ENCODE measurements at places on chromosomes 12 and 14. TPM values are rescaled to one million over a fixed set of nuclear protein-coding genes. Genes with fewer than 3 reads are reported as not detected.

GRCh38 chr14:65007202-65007601 lies 20.5 kb downstream of the FNTB start:
- peak; percentile 38 for DNase-seq

DNA sequence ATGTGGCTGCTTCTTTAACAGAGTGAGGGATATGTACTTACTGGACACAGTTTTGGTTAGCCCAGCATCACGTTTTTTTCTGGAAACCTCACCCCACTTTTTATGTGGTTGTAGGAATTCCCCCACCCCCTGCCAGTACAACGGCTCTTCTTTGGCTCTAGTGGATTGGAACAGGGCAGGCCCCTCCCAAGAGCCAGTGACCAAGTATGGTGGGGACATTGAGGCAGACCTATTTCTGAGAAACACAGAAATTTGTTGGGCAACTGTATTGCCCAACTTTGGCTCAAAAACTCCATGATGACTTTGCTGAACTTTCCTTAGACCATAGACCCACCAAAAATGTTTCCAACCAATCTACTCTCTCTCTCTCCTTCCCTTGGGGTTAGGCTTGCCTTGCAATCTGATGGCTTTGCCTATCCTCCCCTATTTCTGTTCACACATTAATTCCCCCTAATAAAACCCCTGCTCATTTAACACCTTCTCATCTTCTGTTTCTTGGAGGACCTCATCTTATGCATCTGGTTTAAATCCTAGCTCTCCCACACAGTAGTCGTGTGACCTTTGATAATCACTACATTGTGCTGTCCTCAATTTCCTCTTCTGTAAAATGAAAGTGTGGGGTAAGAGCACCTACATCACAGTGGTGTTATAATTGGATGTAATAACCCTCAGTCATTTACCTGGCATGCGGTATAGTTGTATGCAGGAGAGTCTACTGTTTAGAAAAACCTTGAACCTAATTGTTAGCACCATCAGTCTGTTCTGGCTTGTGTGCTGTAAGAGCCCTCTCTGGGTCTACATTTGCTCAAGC lies 71.7 kb downstream of the IGF1 start:
- no peak for DNase-seq

DNA sequence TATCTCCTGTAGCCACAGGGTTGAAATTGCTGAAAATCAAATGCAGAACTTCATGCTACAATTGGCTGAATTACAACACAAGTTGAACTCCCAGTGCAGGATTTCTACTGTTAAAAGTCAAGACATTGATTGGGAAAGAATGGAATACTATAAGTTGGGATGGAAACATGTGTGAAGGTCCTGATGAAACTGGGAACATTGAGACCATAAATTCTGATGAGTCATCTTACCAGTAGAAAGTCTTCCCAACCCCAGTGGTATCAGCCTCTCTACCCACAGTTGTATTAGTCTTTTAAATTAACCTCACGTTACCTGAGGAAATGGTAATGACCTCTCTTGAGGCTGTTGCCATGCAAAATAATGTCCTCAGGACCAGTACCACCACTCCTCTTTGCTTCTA lies 27.4 kb upstream of the DYRK2 start:
- no peak for DNase-seq

GRCh38 chr14:92217936-92218335 lies 96.2 kb downstream of the CPSF2 start:
- no peak for DNase-seq

- DNase-seq = no peak
These were observed 48.5 kb upstream of the RNU6-8 start for GRCh38 chr14:32251530-32251929.

GRCh38 chr14:45891417-45892080 lies 638.5 kb upstream of the MIS18BP1 start:
- DNase-seq = no peak

DNA sequence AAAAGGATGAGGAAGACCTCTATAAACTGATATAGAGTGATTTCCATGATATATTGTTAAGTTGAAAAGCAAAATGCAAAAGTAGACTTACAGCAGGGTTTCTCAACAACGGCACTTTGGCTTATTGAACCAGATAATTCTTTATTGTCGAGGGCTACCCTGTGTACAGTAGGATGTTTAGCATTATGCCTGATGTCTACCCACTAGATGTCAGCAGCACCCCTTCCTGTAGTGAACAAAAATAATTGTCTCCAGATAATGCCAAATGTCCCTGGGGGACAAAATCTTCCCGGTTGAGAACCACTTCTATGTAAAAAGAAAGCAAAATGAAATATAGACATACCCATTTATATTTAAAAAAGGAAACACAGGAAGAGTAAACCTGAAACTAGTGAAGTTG lies 32.4 kb downstream of the ABCD2 start:
- DNase-seq = peak; percentile 28

DNA sequence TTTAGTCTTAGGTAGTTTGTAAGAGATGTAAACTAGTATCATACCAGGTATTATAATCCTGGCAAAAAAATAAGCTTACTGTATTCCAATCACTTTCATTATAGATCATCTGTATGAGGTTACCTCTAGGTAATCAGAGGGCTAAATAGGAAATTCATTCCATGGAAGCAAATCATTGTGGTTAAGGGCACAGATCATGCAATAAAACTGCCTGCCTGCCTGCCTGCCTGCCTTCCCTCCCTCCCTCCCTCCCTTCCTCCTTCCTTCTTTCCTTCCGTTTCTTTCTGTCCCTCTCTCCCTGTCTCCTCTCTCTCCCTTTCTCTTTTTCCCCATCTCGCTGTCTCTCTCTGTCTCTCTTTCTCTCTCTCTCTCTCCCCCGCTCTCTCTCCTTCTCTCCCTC lies 3.2 kb upstream of the CLEC9A start:
- DNase-seq = no peak

- DNase-seq = no peak
These were observed 45.9 kb upstream of the CAND1 start for GRCh38 chr12:67223225-67223624.

- no peak for DNase-seq
These were observed 17.8 kb downstream of the OLR1 start for GRCh38 chr12:10154145-10154496.

DNA sequence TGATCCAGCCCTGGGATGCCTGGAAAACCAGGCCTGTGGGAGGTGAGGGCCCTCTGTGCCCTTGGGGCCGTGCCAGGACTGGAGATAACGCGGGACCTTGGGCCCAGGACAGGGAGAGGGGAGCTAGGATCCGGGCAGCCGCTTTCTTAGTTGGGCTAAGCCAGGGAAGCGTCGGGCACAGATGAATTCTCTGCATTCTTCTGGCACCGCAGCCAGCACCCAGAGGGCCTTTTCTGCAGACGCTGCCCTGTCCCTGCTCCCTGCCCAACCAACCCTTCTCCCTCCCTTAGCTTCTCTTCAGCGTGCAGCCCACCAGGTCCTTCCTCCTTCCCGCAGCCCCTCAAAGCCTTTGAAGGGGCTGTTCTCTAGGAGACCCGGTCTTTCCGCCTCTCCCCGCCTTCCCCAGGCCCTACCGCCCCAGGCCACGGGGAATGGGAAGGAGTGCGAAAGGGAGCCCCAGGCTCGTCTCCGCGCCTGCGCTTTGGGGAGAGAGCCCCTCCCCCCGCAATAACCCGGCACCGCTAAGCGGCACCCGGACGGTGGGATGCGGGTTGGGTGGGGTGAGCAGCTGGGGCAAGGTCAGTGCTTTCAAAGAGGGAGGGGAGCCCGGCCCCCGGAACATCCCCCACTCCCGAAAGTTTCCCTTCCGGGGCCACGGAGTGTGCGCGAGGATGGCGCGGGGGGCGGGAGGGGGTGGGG lies 663 bp downstream of the NCKAP5L start:
- peak; percentile 74 for DNase-seq

- peak; percentile 46 for DNase-seq
These were observed 18.7 kb downstream of the NPC2 start for GRCh38 chr14:74474376-74474775.

GRCh38 chr12:63319936-63320633 lies 169.1 kb upstream of the AVPR1A start:
- DNase-seq = no peak

The TOGARAM1 gene
- 20.7 TPM for total RNA-seq

- DNase-seq = peak; percentile 44
These were observed 117.7 kb downstream of the PRKCH start for GRCh38 chr14:61438860-61439765.

DNA sequence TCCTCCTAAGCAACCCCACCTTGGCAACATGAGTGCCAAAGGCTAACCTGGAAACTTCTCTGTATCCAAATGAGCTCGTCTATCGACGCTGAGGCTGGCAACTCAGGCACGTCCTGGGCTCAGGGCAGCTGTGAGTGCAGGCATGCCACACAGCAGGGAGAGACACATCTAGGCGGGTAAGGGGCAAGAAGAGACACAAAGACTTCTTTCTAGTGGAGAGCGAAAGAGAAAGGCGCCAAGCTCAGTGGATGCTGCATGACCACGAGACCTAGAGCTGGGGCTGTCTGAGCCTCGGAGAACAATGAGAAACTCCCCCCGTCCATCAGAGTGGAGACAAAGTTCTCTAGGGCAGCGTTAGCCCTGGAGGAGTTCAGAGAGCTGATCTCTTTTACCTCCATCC lies 170.4 kb downstream of the CALM1 start:
- no peak for DNase-seq

DNA sequence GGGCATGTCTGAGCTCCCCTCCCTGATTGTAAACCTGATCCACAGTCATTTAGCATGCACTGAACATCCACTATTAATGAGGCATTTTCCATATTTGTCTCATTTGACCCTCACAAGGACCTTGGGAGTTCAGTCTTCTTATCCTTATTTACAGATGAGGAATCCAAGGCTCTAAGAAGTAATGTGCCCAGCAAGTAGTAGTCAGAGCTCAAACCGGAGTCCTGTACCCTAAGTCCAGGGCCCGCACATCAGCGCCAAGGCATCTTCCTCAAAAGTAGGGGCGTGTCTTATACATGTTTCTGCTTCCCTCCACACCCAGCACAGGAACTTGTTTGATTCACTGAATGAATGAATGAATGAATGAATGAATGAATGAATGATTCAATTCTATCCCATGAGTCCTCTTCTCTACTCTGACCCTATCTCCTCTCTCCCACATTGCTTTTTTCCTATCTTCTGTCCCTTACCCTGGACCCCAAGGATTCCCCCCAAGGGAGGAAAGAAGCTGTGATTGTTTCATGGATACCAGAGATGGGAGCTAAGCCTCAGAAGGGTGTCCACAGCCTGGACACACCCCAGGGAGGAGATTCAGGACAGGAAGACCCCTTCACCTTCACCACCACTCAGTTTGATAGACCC lies 21.8 kb upstream of the KRT8 start:
- no peak for DNase-seq

GRCh38 chr14:95511687-95512086 lies 4.8 kb downstream of the SYNE3 start:
- no peak for DNase-seq

The STON2 gene
- 44.5 TPM for total RNA-seq

The ZFP36L1 gene
- total RNA-seq = 238 TPM

- no peak for DNase-seq
These were observed 8.5 kb upstream of the RFLNA start for GRCh38 chr12:124286414-124286813.

- DNase-seq = no peak
These were observed 258.6 kb upstream of the DCN start for GRCh38 chr12:91441246-91441645.

GRCh38 chr12:122891661-122892525 lies 4.0 kb downstream of the VPS37B start:
- DNase-seq = peak; percentile 94

The NEUROD4 gene
- not detected for total RNA-seq

- DNase-seq = peak; percentile 31
These were observed 2.8 kb downstream of the TMEM179 start for GRCh38 chr14:104601786-104602185.

The SYNDIG1L gene
- not detected for total RNA-seq

The ANO4 gene
- 8.8 TPM for total RNA-seq

The GARIN6 gene
- total RNA-seq = not detected

GRCh38 chr14:83162361-83162929 lies 1628.8 kb upstream of the SEL1L start:
- DNase-seq = no peak

DNA sequence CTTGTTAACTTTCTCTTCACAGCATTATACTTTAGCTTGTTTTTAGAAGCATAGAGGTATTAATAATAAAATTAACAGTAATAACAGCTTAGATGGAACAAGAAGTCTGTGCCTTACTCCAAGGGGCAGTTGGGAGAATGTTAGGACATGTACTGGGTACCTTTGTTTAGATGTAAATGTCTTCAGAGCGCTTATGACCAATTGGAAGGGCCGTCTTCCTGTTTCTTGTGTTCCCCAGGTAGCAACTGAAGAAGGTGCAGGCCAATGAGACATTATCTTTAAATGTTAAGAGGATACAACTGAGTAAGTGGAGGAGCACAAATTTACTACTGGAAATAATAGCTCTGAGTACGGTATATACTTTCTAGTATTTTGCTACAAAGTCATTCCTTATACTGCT lies 180.9 kb upstream of the SYT1 start:
- no peak for DNase-seq

DNA sequence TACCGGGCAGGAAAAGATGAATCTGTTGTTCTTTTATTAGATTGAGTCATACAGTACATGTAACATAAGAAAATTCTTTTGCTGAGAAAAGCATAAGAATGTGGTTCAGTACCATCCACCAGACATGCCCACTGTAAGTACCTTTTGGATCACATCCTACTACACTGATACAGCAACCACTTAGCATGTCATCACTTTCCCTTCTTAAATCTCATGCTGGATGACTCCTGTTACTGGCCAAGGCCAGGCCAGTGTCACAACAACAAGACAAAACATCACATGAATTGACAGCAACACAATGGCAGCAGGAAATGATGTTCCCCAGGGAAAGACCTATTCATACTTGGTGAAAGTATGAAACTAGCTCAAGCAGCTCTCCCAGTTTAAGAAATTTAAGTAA lies 46.4 kb downstream of the STXBP6 start:
- peak; percentile 79 for DNase-seq

- no peak for DNase-seq
These were observed 2.6 kb upstream of the DDX47 start for GRCh38 chr12:12810553-12811021.

GRCh38 chr12:112577473-112578329 lies 159.0 kb downstream of the PTPN11 start:
- no peak for DNase-seq

- peak; percentile 4 for DNase-seq
These were observed 30.0 kb upstream of the OR4E1 start for GRCh38 chr14:21703357-21704326.

DNA sequence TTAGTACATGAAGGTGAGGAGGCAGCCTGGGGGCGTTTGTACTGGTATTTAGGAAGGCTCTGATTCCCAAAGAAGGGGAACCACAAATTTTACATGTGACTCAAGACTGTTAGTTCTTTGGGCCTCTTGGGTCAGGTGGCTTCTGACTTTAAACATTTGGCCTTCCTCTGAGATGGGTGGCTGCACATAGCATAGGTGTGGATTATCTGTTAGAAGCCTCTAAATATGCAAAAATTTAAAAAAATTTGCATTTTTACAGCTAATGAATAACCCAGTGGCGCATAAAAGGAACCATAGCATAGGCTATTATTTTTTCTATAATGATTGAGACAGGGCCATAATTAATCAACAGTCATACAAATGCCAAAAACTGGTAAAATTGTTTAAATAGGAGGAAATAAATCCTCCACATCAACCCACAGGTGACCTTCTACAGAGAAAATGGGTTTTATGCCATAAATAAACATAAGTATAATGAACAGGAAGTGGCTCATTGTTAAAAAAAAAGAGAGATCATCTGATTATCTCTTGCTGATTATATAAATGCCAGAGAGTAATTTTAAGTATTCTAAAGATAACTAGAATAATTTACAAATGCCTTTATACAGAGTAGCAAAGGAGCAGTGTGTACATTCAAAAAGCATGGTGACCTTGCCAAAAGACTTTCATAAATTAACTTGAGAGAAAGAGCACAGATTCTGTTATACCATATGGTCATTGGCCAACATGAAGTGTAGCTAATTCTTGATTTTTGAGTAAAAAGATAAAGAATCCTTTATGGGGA lies 284.2 kb upstream of the ATP2B1 start:
- no peak for DNase-seq

The LRRC10 gene
- total RNA-seq = not detected

Data from LHCN-M2 (cell line).